Midbrain (tissue), 1 donor: ENCODE measurements at places on chromosomes 3 and 15.

DNA sequence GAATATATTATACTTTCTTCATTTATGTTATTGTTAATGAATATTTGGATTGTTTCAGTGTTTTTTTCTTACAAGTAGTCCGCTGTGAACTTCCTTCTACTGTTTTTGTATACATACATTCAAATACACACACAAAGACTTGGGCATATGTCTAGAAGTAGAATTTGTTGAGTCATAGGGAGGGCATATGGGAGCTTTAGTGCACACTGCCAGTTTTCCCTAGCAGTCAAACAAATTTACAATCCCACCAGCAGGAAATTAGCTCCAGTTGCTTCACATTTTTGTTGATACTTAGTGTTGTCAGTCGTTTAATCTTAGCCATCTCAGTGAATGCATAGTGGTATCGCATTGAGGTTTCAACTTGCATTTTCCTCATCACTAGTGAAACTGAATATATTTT is 492.3 kb downstream of the DIPK2A start:
- no peak for DNase-seq

- no peak for DNase-seq
These were observed 86.5 kb downstream of the FRMD4B start for GRCh38 chr3:69299344-69299743.

GRCh38 chr3:50336452-50337174 is 4.0 kb downstream of the RASSF1 start:
- DNase-seq, result no peak

DNA sequence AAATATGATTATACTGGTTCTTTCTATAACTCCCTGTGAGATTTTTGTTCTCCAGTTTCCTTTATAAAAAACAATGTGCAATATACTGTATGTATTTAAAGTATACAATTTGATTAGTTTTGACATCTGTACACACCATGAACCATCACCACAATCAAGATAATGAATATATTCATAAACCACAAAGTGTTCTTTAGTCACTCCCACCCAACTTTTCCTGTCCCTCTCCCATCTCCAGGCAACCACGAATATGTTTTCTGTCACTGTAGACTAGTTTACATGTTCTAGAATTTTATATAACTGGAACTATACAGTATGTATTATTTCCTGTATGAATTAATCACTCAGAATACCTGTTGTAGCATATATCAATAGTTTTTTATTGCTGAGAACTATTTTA is 177.0 kb upstream of the MBNL1 start:
- DNase-seq, result no peak

DNA sequence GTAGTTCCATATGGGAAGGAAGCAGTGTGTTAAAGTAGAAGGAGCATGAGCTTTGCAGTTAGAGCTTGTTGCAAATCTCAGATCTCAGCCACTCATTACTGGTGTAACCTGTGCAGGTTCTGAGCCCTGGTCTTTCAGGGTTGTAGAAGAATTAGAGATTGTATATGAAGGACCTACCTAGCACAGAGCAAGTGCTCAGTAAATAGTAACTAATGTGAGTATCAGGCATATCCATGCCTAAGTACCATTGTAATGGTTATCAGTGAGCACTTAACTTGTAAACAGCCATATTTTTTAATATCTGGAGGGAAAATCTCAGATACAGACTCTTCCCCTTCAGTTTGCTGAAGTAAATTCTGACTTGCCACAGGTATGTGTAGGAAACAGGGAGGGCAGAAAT is 59.3 kb downstream of the MAP6D1 start:
- DNase-seq, result no peak

- no peak for DNase-seq
These were observed 1.2 kb downstream of the HAUS2 start for GRCh38 chr15:42549741-42550392.

- no peak for DNase-seq
These were observed 316.9 kb upstream of the ICE2 start for GRCh38 chr15:60795889-60796288.

GRCh38 chr3:45909542-45909941 is 23.2 kb downstream of the CCR9 start:
- DNase-seq, result no peak

DNA sequence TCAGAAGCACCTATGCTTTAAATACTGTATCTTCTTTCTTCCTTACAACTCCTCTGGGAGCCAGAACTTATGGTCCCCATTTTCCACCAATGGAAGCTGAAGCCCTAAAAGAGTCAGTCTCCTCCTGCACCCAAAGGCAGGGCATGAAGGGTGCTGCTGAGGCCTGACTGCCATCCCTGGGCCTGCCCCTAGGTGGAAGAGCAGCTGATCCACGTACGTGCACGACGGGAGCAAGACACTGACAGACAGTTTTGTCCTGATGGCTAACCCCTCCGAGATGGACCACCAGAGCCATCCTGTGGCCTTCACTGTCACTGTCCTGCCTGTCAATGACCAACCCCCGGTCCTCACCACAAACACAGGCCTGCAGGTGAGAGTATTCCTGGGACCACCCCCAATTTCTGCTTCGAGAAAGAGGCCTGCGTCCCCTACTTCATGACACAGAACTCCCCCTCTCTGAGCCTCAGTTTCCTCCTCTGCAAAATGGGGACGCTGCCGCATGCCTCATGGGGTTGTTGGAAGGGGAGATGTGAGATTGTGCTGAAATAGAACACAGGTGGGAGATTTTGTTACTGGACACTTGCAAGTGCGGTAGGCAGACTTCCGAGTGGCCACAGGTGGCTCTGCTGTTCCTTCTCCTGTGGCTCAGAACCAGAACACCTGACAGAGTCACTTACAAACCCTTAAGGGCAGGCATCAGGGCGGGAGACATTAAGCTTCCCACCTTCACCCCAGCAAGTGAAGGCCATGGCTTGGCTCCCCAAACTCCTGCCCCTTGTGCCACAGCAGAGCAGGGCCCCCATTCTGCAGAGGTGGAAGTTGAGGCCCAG is 175.4 kb downstream of the TBC1D2B start:
- DNase-seq, result no peak

DNA sequence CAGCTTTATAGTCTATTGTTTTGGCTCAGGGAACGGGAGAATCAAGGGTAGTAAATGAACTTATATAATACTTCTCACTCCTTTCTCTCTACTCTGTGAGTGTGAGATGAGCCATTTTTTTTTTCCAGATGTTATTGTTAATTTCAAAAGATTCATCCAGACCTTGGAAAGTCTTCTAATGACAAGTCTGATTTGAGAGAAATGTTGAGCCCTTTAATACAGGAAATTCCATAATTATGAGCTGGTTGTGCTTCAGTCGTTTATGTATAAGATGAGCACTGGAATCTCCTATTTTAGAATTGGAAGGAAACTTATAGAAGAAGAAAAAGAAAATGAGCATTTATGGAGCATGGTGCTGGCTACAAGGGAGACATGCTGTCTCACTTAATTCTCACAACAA is 92.0 kb downstream of the FBN1 start:
- no peak for DNase-seq

DNA sequence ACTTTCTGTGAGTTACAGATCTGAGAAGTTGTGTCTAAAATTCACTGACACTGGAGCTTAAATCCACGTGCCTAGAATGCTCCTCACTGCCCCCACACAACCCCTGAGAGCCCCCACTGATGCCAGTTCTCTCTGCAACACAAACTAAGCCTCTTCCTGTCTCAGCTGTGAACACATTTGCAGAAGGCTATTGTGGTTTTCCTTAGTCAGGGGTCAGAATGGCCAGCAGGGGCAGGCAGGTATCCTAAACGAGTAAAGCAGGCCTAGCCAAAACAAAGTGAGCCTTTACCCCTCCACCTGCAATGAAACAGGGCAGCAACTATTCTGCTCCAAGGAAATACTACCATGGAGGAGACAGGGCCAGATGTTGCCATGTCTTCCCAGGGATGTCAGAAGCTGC is 78.6 kb downstream of the FHIT start:
- no peak for DNase-seq

- no peak for DNase-seq
These were observed 178.6 kb upstream of the CCDC54 start for GRCh38 chr3:107198581-107199181.

GRCh38 chr15:28946803-28947202 is 61.0 kb downstream of the APBA2 start:
- DNase-seq, result no peak

DNA sequence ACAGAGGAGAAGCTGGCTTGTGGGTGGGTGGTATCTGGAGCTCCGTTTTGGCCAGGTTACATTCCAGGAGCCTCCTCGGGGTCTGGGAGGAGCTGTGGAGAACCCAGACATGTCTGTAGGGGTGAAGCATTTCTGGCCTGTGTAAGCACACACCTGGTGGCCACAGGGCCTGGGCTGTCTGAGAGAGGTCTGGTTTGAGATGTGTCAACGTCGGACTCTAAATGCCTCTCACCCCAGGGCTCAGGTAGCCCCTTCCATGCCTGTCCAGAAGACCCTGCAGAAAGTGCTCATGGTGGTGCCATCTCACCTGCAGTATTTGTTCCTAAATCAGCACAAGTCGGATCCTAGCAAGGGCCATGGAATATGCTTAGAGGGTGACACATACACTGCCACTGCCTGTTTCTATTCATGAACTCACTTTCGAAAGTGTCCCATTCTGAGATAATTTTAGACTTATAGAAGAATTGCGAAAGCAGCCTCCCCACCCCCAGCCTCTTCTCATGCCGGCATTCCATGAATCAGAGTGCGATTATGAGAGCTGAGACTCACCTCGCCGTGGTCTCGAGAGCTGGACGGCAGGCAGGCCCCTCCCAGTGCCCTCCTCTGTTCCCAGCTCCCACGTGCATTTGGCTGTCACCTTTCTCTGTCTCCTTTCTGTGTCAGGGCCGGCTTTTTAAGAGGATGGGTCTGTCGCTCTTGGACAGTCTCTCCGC is 63.7 kb downstream of the KLF15 start:
- no peak for DNase-seq

DNA sequence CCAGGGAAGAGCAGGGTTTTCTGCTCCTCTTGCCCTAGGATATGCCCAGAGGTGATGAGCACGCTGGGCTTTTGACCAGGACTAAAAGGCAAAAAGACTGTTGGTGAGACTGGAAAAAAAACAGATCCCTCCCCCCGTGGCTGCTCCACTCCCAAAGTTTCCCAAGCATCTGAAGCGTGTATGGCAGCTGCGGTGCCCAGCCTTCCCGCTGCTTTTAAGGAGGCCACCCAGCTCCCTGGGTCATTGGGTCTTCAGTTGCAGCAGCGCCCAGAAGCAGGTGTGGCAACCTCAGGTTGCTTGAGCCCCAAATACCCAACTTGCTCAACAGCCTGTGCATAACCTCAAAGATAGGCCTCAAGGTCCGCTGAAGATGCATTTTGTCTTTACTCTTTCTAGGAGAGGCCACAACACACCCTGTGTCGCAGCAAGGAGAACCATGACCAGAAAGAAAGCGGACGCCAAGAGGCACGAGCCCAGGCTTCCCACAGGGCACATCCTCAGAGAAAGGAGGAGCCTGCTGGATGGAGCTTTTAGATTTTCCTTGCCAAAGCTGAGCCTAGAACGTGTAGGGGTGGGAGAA is 2.0 kb downstream of the SRGAP3 start:
- no peak for DNase-seq

DNA sequence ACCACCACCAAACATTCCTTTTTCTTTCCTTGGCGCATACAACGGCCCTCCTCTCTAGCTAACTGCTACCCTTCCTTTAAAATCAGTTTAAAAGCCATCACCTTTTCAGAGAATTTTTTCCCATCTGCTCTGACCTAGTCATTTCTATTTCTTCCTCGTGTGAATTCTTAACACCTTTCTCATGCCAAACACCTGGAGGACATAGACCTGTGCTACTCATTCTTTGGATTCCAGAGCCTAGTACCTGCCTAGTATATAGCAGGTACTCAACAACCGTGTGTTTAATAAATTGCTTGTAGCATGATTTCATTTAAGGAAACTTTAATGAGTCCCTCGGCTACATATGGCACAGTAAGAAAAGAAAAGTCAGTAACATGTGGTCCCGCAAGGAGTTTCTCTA is 2.0 kb upstream of the TPM1 start:
- no peak for DNase-seq

GRCh38 chr3:99066863-99067262 is 165.4 kb upstream of the DCBLD2 start:
- DNase-seq, result no peak

DNA sequence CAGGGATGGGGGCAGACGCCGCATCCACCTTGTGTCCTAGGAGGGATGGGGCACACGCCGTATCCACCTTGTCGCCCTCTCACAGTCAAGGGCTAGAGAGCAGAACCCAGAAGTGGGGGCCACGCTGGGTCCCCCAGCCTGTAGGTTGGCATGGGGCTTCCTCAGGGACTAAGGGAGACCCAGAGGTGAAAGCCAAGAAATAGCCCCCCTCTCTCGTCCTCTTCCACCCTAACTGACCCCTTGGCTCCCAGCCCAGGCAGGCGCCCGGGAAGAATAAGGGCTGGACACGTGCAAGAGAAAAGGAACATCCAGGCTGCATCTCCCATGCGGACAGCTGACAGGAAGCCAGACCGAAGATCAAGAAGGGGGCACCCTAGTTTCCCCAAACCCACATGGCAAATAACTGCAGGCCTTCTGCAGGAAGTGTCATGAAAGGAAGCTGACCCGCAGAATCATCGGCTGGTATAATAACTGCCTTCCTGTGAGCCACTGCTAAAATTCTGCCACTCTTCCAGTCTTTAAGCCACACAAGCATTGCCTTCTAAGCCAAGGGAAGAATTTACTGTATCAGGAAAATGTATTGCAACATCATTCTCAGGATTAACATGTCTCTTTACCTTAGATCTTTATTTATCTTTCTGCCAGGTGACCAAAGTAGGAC is 38.5 kb upstream of the TFRC start:
- no peak for DNase-seq

DNA sequence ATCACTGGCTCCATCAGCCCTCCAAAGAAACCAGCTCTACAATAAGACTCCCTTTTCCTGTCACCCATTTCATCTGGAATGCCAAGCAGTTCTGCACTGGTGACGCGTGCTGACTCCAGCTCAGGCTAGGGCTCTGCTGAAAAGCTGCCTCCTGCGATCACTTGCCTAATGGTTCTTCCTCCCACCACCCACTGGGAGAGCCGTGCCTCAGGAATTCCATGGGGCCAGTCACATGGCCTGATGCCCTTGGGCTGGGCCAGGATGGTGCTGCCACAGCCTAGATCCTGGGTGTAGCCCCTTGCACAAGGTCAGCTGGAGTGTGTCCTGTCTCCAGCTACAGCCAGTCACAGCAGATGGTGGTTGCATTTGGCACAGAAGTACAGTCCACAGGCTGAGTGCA is 98.9 kb downstream of the DNAJB8 start:
- DNase-seq, result no peak

- DNase-seq, result no peak
These were observed 81.4 kb downstream of the GPR156 start for GRCh38 chr3:120203621-120204020.

DNA sequence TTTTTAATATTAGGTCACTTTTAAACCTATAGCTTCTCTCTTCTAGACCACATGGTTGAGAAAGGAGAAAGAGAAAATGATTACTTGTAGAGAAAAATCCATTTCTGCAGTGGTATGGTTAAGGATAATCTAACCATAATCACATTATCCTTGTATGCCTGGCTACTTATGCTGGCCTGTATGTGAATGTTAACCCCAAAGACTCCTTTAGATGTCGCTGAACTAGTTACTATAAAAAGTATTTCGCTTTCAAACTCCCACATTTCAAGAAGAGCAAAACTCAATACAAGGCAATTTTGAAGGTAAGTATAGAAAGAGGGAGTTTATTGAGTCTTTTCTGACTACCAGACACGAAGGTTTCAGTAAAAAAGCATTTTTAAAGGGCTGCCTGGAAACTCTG is 2.2 kb downstream of the KCTD6 start:
- DNase-seq, result no peak

GRCh38 chr15:82056958-82057823 is 11.4 kb upstream of the MEX3B start:
- DNase-seq, result no peak

- DNase-seq, result no peak
These were observed 267.0 kb downstream of the CHL1 start for GRCh38 chr3:463252-464192.

GRCh38 chr3:4886448-4886847 is 92.8 kb upstream of the BHLHE40 start:
- no peak for DNase-seq
